ENCODE measurements at places on chromosomes 12 and 14.

GRCh38 chr12:122050706-122051105 is 27.9 kb upstream of the MLXIP start:
- no peak for DNase-seq

GRCh38 chr12:52847335-52848102 is 1.3 kb downstream of the KRT78 start:
- DNase-seq = no peak

DNA sequence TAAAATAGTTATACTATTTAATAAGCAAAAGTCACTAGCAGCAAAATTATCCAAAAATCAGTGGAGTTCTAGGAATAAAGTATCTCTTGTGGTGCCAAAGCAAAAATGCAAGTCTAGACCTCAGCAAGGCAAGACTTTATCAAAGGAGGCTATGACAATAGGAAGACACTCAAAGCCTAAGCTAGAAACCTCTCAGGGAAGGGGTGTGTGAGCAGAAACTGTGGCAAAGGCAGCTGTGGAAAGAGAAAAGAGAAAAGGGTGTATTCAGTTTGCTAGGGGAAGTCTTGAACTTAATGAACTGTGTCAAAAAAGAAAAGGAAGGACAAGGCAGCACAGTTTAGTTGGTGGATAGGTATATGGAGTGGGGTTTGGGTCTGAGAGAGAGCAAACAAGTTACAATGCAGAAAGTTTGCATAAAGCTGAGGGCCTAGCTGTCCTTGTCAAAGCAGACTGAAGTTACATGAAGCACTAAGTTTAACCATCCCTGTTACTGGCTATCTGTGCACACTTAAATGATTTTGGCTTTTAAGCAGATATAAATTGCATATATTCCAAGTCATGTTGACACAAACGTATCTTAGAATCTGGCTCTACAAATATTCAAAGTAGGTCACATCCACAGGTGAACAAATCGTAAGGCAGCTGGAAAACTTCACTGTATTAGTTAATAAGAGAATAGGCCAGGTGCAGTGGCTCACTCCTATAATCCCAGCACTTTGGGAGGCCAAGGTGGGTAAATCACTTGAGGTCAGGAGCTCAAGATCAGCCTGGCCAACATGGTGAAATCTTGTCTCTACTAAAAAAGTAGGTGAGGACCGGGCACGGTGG is 31.0 kb upstream of the AMN1 start:
- no peak for DNase-seq

GRCh38 chr12:13175499-13175898 is 21.0 kb upstream of the EMP1 start:
- no peak for DNase-seq

- no peak for DNase-seq
Measured at GRCh38 chr14:35331605-35332516, 39.7 kb downstream of the PSMA6 start.

DNA sequence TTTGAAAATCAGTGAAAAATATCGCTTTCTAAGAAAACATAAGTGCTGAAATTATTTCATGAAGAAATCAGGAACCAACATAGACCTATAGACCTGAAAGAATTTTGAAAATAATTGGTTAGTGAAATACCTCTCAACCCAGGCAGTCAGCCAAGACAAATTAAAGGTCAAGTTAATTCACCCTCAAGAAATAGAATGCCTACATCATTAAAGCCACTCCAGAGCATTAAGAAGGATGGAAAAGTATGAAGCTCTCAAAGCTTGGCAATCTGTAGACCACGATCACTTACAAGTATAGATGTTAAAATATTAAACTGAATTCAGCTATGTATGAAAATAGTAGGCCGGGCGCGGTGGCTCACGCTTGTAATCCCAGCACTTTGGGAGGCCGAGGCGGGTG is 48.3 kb downstream of the SFSWAP start:
- no peak for DNase-seq

DNA sequence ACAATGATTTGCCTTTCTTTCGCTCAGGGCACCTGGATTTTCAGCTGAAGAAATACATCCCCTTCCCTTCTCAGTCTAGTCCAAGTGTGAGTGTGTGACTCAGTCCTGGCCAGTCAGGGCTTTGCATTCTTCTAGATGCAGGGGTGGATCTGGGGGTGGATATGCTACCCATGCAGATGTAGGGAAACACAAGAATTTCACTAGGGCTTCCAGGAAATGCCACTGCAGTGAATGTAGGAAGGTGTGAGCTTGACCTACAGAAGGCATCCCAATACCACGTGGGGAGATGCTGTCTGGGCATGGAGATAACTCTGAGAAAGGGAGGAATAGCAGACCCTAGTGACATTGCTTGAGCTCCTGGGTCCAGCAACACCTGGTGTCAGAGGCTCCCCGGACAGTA is 404.2 kb downstream of the GLT1D1 start:
- DNase-seq = no peak

- DNase-seq = no peak
Measured at GRCh38 chr12:75781532-75782046, 250.0 kb downstream of the PHLDA1 start.

- DNase-seq = no peak
Measured at GRCh38 chr14:90556012-90556477, 159.2 kb downstream of the CALM1 start.

DNA sequence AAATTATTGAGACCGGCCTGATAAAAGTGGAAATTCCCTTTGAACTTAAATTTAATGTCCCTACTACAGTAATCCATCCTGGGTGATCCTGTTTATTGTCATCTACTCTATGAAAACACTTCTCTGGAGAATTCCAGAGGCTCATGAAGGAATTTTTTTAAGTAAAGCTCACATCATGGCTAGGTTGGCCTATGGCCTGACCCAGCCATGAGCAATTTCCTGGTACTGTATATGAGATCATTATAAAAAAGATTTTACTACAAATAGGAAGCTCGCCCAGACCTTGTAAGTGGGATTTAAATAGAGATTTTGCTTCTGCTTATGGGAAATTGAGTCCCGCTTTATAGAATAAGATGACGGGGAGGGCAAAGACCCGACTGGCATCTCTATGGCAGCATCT is 215.5 kb downstream of the DPF3 start:
- DNase-seq = no peak

DNA sequence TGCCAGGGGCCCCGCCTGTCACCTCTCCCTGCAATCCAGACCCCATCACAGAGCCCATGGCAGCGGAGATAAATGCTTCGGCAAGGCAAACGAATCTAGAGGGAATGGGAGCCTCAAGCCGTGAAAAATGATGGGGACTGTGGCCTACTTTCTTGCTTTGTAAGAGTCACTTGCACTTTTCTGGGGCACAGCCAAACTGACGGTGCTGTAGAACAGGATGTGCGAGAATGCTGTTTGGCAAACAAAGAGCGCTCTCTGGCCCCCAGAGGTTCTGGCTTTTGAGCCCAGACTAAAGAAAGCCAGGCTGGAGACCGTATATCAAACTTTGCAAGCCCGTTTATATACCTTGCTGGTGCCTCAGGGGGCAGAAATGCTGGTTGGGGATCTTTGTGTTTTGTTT is 108.7 kb downstream of the CACNA1C start:
- DNase-seq = no peak

GRCh38 chr12:5884866-5885265 is 60.2 kb downstream of the ANO2 start:
- DNase-seq = no peak

GRCh38 chr12:109715310-109716091 is 1.9 kb downstream of the FAM222A start:
- no peak for DNase-seq

DNA sequence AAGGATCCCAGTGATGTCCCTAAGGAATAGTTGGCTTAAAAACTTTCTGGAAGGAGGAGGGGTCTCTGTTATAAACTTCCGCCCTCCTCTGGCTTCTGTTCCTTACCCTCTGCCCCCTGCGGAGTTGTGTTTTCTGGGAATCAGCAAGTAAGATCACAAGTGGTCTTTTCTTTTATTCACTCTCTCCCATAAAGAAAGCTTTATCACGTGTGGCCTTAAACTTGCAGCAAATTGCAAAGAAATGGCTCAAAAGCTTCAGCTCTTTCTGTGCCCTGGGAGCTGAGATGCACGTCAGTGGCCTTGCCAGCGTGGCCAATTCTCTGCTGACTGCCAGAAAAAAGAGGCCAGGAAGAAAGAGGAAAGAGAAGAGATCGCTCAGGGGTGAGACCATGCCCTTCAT is at the start of gene SLCO1C1:
Gene SLCO1C1, plus strand, starts transcription at position 101 of the 400 bp plus-strand sequence. CDS start 4,245 bp downstream, outside the sequence.
- DNase-seq = no peak

DNA sequence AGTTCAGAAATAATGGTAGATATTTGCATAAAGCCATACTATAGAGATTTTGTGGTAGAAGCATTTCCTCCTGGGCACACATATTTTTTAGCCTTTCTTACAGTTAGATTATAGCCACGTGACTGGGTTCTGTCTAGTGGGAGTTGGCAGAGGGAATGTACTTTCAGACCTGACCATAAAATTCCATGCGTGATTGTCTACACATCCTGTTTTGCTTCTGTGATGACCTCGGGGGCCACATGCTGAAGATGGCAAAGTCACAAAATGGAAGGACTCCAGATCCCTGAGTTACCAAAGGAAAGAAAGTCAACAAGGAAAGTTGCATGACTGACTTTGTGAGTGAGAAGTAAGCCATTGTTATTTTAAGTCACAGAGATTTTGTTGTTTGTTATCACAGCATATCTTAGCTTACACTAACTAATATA is 14.6 kb upstream of the MIA2 start:
- DNase-seq = no peak

DNA sequence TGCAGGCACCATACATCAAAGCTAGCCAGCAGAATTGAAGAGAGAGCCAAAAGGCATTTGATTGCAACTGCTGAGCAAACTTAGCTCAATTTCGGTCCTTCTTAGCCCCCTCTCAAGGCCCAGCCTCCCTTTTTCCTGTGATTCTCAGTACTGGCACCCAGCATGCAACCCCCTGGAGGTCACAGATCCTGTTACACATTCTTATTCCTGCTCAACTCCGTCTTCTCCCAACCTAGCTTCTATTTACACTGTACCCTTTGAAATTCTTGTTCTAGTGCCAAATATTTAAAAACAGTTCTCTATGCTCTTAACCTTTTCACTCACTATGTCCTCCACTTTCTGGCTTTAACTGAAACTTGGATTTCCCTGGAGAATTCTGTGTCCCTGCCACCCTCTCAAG is 131.3 kb upstream of the CPSF6 start:
- DNase-seq = no peak

GRCh38 chr12:130911933-130912332 is 40.1 kb downstream of the RAN start:
- DNase-seq = no peak

DNA sequence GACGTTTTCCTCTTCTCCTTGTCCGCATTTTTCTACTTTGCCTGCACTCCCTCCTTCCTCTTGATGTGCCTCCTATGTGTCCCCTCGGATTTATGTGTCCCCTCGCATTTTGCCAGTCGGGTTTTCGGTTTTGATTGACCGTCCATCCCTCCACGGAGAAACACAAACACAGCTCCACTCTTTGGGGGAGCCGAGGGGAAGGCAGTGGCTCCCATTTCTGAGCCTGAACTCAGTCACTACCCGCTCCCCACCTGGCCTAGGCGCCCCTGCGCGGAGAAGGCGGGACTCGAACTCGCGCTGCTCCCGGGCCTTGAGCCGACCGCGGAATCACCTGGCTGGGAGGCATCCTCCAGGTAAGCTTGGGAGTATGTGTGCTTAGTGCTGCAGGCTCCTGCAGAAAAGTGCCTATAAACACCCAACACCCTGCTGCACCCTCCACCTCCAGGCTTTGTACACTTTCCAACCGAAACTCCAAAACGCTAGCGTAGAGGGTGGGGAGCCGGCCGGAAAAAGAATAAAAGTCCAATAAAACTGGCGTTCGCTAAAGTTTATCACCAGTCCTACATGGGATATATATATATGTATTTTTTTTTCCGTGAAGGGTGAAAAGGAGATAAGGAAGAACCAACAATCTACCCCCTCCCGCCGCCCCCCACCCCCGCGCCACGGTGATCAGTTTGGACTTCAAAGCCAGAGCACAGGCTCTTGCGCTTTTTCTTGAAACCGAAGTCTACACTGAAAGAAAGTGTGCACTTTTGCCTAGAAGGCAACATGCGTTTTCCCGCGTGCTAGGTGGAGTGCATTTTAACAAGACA is 3.3 kb upstream of the CCND2 start:
- DNase-seq = no peak

DNA sequence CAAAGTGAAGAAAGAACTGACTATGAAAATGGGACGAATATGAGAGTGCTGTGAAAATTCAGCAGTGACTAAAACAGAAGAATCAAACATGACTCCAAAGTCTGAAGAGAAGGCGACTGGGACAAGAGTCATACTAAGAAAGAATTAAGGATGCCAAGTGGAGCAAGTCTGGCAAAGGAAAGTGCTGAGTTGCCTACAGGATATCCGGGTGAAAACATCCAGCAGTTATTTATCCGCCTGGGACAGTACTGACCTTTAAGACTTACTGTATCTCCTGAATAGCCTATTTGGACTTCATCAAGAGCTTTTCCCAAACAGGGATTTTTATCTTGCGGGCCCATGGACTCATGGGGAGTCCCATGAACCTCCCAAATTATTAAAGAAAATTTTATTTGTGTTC is 41.1 kb downstream of the KICS2 start:
- no peak for DNase-seq

DNA sequence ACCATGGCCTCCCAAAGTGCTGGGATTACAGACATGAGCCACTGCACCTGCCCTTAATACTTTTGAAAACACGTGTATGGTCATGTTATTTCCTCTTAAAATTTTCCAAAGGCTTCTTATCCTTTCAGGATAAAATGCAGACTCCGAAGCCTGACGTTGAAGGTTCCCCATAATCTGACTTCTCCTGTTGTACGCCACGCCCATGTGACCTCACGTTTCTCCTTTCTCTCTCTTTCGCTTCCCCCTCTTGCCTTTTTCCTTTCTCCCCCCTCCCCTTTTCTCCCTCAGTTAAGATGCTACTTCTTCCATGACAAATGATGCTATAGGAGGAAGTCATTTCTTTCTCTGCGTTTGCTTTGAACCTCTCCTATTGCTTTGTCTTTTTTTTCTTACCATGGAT is 266.0 kb downstream of the FBXL14 start:
- no peak for DNase-seq

GRCh38 chr12:100331871-100332270 is 25.0 kb upstream of the SLC17A8 start:
- DNase-seq = no peak

- no peak for DNase-seq
Measured at GRCh38 chr14:67663633-67664032, 10.8 kb downstream of the VTI1B start.

All from omental fat pad (tissue), 4 donors.